Heart left ventricle (tissue), 16 donors: ENCODE measurements at places on chromosomes 2 and 18. TPM values are rescaled to one million over a fixed set of nuclear protein-coding genes. Genes with fewer than 3 reads are reported as not detected.
A peak's percentile ranks its signal among the peaks of the same experiment; 100 is the strongest.

DNA sequence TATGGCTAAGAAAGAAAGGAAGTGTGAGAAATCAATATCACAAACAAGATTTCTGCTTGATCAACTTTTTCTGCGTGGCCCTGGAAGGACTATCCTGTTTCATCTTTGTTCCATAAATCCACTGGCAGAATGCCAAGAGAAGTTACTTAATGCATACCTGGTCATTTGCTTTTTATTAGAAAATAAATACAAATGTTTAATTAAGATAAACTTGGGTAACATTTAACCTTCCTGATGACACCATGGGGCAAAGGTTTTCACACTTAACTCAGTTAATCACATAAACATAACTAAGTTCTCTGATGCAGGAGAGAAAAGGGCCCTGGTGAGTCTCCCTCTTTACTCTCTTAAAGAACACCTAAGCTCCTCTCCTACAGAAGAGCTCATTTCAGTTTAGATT, 203.3 kb downstream of the AFF3 start:
- H3K27ac ChIP-seq = no peak overlapping the region
- no peaks in the 10 kb centered on the region for H3K4me1 ChIP-seq
- no peak for DNase-seq
- H3K27me3 ChIP-seq = no peaks in the 10 kb centered on the region
- no peaks in the 10 kb centered on the region for H3K36me3 ChIP-seq
- H3K4me3 ChIP-seq = no peak overlapping the region

GRCh38 chr2:225100856-225101294, 58.6 kb upstream of the DOCK10 start:
- no peak for DNase-seq
- H3K4me1 ChIP-seq = no peaks in the 10 kb centered on the region
- no peak overlapping the region for H3K4me3 ChIP-seq
- H3K27ac ChIP-seq = no peak overlapping the region
- no peaks in the 10 kb centered on the region for H3K27me3 ChIP-seq

DNA sequence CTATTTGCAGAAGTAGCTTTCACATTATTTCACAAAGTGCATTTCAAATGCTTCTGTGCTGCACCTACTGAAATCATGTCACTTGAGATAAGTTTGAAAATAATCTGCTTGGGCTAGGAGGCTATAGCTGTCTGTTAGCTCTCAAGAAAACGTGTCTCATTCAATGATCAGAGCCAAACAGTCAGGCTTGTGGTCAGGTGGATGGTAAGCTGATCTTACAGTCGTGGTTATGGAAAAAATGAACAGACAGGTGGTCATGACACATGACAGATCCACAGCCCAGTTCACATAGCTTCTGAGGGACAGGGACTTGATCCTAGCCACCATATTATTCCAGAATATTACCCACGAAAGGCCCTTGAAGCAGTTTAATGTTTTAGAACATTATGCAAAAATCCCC, 26.5 kb upstream of the RFX8 start:
- H3K4me3 ChIP-seq = no peak overlapping the region
- peak overlapping the region; percentile 60 for H3K27ac ChIP-seq
- no peak for DNase-seq
- H3K4me1 ChIP-seq = peaks cover 10% of the 10 kb centered on the region

GRCh38 chr2:144166743-144167142, 353.2 kb downstream of the ZEB2 start:
- no peaks in the 10 kb centered on the region for H3K4me1 ChIP-seq
- H3K27ac ChIP-seq = no peak overlapping the region
- no peak for DNase-seq

DNA sequence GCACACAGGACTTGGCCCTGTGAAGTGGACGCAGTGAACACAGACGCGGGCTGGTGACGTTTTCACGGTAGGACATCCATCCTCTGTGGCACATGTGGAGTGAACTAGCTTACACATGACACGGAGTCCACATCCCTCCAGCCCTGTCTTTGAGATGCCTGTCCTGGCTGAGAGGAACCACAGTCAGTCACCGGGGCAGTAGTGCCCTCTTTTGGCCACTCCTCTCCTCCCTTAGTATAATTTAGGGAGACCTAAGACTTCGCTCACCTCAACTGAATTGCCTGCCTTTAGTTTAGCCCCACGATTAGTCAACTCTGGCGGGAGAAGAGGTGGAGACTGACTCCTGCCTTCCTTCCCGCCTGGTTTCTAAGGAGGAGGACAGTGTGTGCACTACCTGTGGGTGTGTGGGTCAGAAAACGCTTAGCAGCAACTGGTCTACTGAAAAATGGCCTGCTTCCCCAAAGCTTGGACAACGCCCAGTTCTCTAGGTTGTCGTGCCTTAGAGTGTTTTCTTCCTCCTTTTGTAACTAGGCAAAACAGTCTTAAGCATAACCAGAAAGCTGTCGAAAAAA, 70.6 kb downstream of the MBP start:
- peak overlapping the region; percentile 70 for H3K27ac ChIP-seq
- peaks cover 94% of the 10 kb centered on the region for H3K4me1 ChIP-seq
- no peak for DNase-seq

GRCh38 chr2:234488913-234489451, 7.9 kb downstream of the ARL4C start:
- H3K4me3 ChIP-seq = no peak overlapping the region
- H3K4me1 ChIP-seq = no peaks in the 10 kb centered on the region
- no peak for DNase-seq
- H3K27me3 ChIP-seq = peaks cover 8% of the 10 kb centered on the region

DNA sequence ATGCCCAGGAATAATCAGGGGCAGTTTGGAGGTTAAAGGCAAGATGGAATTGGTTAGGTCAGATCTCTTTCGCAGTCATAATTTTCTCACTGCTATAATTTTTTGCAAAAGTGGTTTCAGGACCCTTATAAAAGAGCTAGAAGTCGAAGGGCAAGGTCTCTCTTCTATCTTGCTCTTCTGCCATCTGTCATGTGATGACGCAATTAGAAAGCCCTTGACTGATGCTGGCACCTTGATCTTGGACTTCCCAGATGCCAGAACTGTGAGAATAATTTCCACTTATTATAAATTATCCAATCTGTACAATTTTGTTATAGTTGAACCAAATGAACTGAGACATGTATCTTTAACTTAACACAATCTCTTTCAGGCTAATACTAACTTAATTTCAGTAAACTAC, 6.3 kb upstream of the RALBP1 start:
- H3K4me3 ChIP-seq = no peak overlapping the region
- no peaks in the 10 kb centered on the region for H3K36me3 ChIP-seq
- H3K4me1 ChIP-seq = peaks cover 1% of the 10 kb centered on the region
- H3K27me3 ChIP-seq = no peaks in the 10 kb centered on the region
- H3K27ac ChIP-seq = no peak overlapping the region

- H3K4me1 ChIP-seq = peaks cover 25% of the 10 kb centered on the region
- no peaks in the 10 kb centered on the region for H3K36me3 ChIP-seq
- DNase-seq = no peak
- peak overlapping the region; percentile 92 for H3K4me3 ChIP-seq
Measured at GRCh38 chr2:241509155-241509784, 886 bp upstream of the STK25 start.

DNA sequence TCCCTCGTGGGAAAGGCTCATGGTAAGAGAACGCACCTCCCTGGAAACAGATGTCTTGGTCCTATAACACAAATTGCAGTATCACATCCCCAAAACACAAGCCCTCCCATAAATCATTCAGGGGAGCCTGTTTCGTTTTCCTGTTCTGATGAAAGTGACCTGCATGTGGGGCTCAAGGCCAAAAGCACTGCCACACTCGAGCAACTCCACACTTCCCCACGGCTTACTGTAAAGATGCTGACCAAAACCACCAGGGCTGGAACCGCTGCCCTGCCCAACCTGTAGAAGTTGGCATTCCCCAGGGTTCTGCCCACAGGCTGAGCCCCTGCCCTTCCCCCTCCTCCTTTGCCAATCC, 139.7 kb downstream of the BCL11A start:
- H3K36me3 ChIP-seq = no peaks in the 10 kb centered on the region
- no peak overlapping the region for H3K4me3 ChIP-seq

DNA sequence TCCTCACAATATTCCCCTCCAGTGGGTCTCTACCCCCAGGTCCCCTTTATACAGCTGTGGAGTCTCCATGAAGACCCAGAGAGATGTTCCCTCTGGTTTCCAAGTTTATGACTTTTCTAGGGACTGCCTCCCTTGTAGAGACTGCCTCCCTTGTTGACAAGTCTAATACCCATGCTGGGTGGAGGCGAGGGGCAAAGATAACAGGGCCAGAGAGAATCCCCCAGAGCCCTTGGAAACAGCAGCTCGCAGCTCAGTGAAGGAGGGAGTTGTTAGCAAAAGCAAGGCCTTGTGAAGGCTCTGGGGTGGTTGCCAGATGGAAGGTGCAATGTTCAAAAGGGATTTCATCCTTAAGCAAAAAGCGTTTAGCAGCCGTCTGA, 75.0 kb upstream of the GATA6 start:
- H3K27ac ChIP-seq = no peak overlapping the region
- H3K27me3 ChIP-seq = no peaks in the 10 kb centered on the region
- peaks cover 8% of the 10 kb centered on the region for H3K4me1 ChIP-seq
- no peak overlapping the region for H3K4me3 ChIP-seq
- no peak for DNase-seq

- DNase-seq = no peak
- H3K4me1 ChIP-seq = peaks cover 15% of the 10 kb centered on the region
- no peaks in the 10 kb centered on the region for H3K27me3 ChIP-seq
- H3K27ac ChIP-seq = no peak overlapping the region
- H3K36me3 ChIP-seq = peaks cover 12% of the 10 kb centered on the region
- no peak overlapping the region for H3K4me3 ChIP-seq
Measured at GRCh38 chr2:201696151-201696659, 2.2 kb downstream of the MPP4 start.

GRCh38 chr2:17571681-17572080, 31.2 kb downstream of the VSNL1 start:
- H3K27ac ChIP-seq = no peak overlapping the region
- no peaks in the 10 kb centered on the region for H3K36me3 ChIP-seq

- H3K4me1 ChIP-seq = no peaks in the 10 kb centered on the region
- DNase-seq = no peak
- H3K27me3 ChIP-seq = no peaks in the 10 kb centered on the region
Measured at GRCh38 chr2:196067088-196067382, 1.6 kb downstream of the DNAH7 start.

- H3K4me1 ChIP-seq = peaks cover 10% of the 10 kb centered on the region
- H3K36me3 ChIP-seq = no peaks in the 10 kb centered on the region
- no peaks in the 10 kb centered on the region for H3K27me3 ChIP-seq
- H3K27ac ChIP-seq = no peak overlapping the region
- DNase-seq = no peak
Measured at GRCh38 chr2:150610670-150611279, 123.3 kb upstream of the RND3 start.

DNA sequence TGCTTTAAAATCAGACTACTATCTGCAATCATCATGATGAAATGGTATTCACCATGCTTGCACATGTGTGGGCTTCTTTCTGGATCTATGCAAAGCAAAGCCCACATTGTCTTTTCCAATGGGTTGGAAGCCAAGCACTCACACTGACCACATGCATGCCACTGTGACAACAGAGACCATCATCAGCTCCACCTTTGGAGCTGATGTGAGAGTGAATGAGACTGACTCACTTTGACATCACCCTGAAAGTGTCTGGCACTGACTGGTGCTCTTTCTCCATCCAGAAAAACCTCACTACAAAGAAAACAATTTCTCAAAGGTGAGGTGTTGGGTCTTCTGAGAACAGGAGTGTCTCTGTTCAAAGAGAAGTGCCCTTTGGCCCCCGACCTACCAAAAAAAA, 4.7 kb downstream of the MYO5B start:
- H3K36me3 ChIP-seq = no peaks in the 10 kb centered on the region
- no peak for DNase-seq
- no peak overlapping the region for H3K4me3 ChIP-seq
- H3K27ac ChIP-seq = no peak overlapping the region
- peaks cover 11% of the 10 kb centered on the region for H3K27me3 ChIP-seq
- H3K4me1 ChIP-seq = peaks cover 7% of the 10 kb centered on the region

- H3K4me3 ChIP-seq = no peak overlapping the region
- DNase-seq = no peak
- no peaks in the 10 kb centered on the region for H3K4me1 ChIP-seq
- H3K27me3 ChIP-seq = no peaks in the 10 kb centered on the region
- H3K36me3 ChIP-seq = peaks cover 3% of the 10 kb centered on the region
Measured at GRCh38 chr2:55302241-55302640, 33.2 kb upstream of the MTIF2 start.

The CUL3 gene
- 67.7 TPM for total RNA-seq

The PIAS2 gene
- 40.7 TPM for total RNA-seq

The SIX3 gene
- not detected for total RNA-seq

The ERBB4 gene
- 12.8 TPM for total RNA-seq

The TDRD15 gene
- total RNA-seq = 0.08 TPM

The KANSL1L gene
- total RNA-seq = 13.6 TPM
